ENCODE measurements at places on chromosomes 2 and 18. TPM values are rescaled to one million over a fixed set of nuclear protein-coding genes. Genes with fewer than 3 reads are reported as not detected.

Gene TRPM8
- total RNA-seq: not detected

Gene C2orf42
- 24.1 TPM for total RNA-seq

Gene B3GNT7
- not detected for total RNA-seq

Gene GNLY
- 141 TPM for total RNA-seq

Gene ACVR1C
- total RNA-seq: 1.1 TPM

Gene KCNG2
- not detected for total RNA-seq

Gene ABCG8
- not detected for total RNA-seq

Gene FBXO48
- 1.4 TPM for total RNA-seq

Gene HOXD12
- not detected for total RNA-seq

Gene MROH2A
- total RNA-seq: not detected

Gene MOGAT1
- not detected for total RNA-seq

Gene RIT2
- not detected for total RNA-seq

Gene CXCR1
- not detected for total RNA-seq

Gene C2orf15
- 0.29 TPM for total RNA-seq
